ENCODE measurements at places on chromosomes 7 and 10. TPM values are rescaled to one million over a fixed set of nuclear protein-coding genes. Genes with fewer than 3 reads are reported as not detected.

GRCh38 chr7:16921151-16921550 lies 39.4 kb upstream of the AGR3 start:
- H3K27me3 ChIP-seq: no peaks in the 10 kb centered on the region
- no peak overlapping the region for H3K27ac ChIP-seq
- DNase-seq: no peak
- H3K36me3 ChIP-seq: no peaks in the 10 kb centered on the region

DNA sequence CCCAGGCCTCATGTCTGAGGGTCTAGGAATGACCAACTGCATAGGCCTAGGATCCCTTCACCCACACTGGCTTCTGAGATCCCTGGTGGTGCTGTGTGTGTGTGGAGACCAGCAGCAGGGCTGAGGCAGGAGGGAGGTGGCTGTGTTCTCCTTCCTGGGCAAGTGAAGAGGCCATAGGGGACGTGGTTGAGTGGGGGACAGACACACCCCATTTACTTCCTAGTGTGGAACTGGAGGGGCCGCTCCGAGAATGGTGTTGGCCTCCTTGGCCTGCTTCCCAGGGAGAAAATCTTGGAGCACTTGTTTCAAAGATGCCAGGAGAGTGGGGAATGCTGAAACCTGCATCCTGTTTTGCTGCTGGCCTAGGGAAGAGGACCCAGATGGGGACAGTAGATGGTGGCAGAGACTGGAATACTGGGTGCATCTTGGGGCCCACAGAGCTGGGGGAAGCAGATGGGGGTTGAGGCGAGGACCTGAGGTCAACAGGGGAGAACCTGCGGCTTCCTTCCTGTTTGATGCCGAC lies 19.1 kb downstream of the UBTD1 start:
- H3K27ac ChIP-seq: peak overlapping the region; percentile 86
- H3K36me3 ChIP-seq: no peaks in the 10 kb centered on the region
- H3K4me3 ChIP-seq: peak overlapping the region; percentile 32
- H3K27me3 ChIP-seq: no peaks in the 10 kb centered on the region
- peaks cover 34% of the 10 kb centered on the region for H3K4me1 ChIP-seq
- no peak for DNase-seq

DNA sequence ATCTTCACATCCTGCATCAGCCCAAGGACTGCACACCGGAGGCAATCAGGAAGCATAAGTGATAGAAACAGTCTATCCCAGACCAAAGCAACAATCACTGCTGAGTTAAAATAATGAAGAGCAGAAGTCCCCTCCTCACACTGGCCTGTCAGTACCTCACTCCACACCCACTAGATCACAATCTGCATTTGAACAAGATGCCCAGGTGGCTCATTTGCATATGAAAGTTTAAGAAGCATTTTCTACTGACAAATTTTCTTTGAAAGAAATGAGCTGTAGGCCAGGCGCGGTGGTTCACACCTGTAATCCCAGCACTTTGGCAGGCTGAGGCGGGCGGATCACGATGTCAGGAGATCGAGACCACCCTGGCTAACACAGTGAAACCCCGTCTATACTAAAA lies 77.4 kb downstream of the CUL2 start:
- no peaks in the 10 kb centered on the region for H3K4me1 ChIP-seq
- no peaks in the 10 kb centered on the region for H3K27me3 ChIP-seq
- peaks cover 13% of the 10 kb centered on the region for H3K36me3 ChIP-seq
- no peak for DNase-seq
- H3K27ac ChIP-seq: no peak overlapping the region

The GRID2IP gene
- total RNA-seq: 0.12 TPM

The GPR158 gene
- total RNA-seq: 6.8 TPM

The SFTPA2 gene
- total RNA-seq: not detected

DNA sequence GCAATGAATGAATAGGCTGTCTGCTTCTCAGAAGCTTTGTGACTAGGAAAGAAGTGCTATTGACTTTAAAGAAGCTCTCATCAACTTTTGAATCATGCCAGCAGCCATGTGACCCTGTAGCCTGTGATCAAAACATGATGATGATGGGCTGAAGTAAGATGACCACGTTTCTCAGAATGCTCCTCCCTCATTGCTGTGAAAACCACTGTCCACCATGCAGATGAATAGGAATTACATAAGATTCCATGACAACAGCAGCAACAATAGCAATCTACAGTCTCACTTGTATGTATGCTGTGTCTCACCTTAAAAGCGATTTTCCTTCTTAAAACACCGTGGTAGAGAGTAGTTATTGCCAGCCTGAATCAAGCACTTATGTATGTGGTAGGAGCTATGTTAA lies 228.4 kb downstream of the TRIL start:
- H3K27me3 ChIP-seq: no peaks in the 10 kb centered on the region
- DNase-seq: no peak
- no peak overlapping the region for H3K27ac ChIP-seq
- H3K4me3 ChIP-seq: no peak overlapping the region
- peaks cover 4% of the 10 kb centered on the region for H3K4me1 ChIP-seq

DNA sequence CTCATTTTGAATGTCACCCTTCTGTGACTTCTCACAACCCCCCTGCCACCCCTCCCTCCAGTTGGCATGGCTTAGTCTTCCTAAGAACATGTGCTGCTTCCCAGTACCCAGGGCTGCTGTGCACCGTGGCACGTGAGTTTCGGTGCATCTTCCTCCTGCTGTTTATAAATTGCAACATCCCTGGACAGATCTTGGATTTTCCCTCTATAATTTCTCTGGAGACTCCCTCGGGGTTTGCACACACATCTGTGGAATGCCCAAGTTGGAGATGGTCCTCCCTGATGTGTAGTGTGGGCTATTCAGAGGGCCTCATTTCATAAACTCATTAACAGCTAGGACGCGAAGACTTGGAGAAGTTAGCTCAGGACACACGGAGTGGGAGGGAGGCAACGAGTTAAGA lies 52.9 kb downstream of the IKZF1 start:
- no peaks in the 10 kb centered on the region for H3K4me1 ChIP-seq
- H3K36me3 ChIP-seq: no peaks in the 10 kb centered on the region
- DNase-seq: no peak
- H3K4me3 ChIP-seq: no peak overlapping the region
- H3K27ac ChIP-seq: no peak overlapping the region
- peaks cover 15% of the 10 kb centered on the region for H3K27me3 ChIP-seq

GRCh38 chr7:32378988-32379387 lies 111.2 kb downstream of the LSM5 start:
- no peaks in the 10 kb centered on the region for H3K36me3 ChIP-seq
- no peak for DNase-seq
- H3K4me1 ChIP-seq: no peaks in the 10 kb centered on the region
- H3K27me3 ChIP-seq: peaks cover 5% of the 10 kb centered on the region

The IFIT1B gene
- not detected for total RNA-seq

The ZCWPW1 gene
- total RNA-seq: 1.1 TPM

GRCh38 chr10:123998197-123999141 lies 94.9 kb downstream of the CHST15 start:
- H3K36me3 ChIP-seq: no peaks in the 10 kb centered on the region
- no peak overlapping the region for H3K27ac ChIP-seq
- H3K4me1 ChIP-seq: peaks cover 4% of the 10 kb centered on the region
- DNase-seq: no peak
- H3K4me3 ChIP-seq: no peak overlapping the region
- no peaks in the 10 kb centered on the region for H3K27me3 ChIP-seq

GRCh38 chr7:101816595-101817470 lies 593 bp upstream of the CUX1 start:
- H3K27me3 ChIP-seq: no peaks in the 10 kb centered on the region
- H3K4me1 ChIP-seq: peaks cover 9% of the 10 kb centered on the region
- no peaks in the 10 kb centered on the region for H3K36me3 ChIP-seq
- peak overlapping the region; percentile 79 for H3K4me3 ChIP-seq

The PHYH gene
- total RNA-seq: 14.1 TPM

The ACTL6B gene
- total RNA-seq: not detected

The GDF10 gene
- not detected for total RNA-seq

The FZD1 gene
- total RNA-seq: 20.8 TPM

The GPR15LG gene
- total RNA-seq: not detected

DNA sequence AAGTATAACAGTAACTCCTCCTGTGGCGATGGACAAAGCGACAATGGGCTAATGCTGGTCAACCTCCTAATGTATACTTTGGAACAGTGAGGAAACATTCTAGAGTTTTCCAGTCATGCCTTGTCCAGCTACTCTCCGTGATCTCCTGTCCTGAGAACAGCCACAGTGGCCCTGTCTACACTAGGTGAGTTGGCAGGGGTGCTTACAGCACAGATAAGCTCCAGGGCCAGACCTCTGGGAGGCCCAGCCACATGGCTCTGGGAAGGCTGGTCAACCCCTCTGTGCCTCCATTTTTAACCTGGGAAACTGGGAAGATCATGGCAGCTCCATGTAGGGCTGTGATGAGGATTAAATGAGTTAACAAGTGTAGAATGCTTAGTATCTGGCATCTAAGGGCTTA lies 57.0 kb downstream of the CLEC2L start:
- DNase-seq: no peak
- no peak overlapping the region for H3K27ac ChIP-seq
- H3K27me3 ChIP-seq: no peaks in the 10 kb centered on the region

- peaks cover 25% of the 10 kb centered on the region for H3K4me1 ChIP-seq
- H3K4me3 ChIP-seq: no peak overlapping the region
- no peak for DNase-seq
- no peak overlapping the region for H3K27ac ChIP-seq
- H3K36me3 ChIP-seq: no peaks in the 10 kb centered on the region
- no peaks in the 10 kb centered on the region for H3K27me3 ChIP-seq
Observed at GRCh38 chr10:34523017-34523767, 291.9 kb downstream of the PARD3 start.

- no peaks in the 10 kb centered on the region for H3K4me1 ChIP-seq
- no peak overlapping the region for H3K4me3 ChIP-seq
- no peak for DNase-seq
- no peaks in the 10 kb centered on the region for H3K27me3 ChIP-seq
- no peaks in the 10 kb centered on the region for H3K36me3 ChIP-seq
Observed at GRCh38 chr10:124351481-124352220, 67.1 kb downstream of the OAT start.

The POLD2 gene
- 149 TPM for total RNA-seq

GRCh38 chr10:128128582-128128981 lies 2.4 kb upstream of the MKI67 start:
- no peaks in the 10 kb centered on the region for H3K4me1 ChIP-seq
- DNase-seq: no peak
- no peaks in the 10 kb centered on the region for H3K27me3 ChIP-seq
- H3K4me3 ChIP-seq: no peak overlapping the region

DNA sequence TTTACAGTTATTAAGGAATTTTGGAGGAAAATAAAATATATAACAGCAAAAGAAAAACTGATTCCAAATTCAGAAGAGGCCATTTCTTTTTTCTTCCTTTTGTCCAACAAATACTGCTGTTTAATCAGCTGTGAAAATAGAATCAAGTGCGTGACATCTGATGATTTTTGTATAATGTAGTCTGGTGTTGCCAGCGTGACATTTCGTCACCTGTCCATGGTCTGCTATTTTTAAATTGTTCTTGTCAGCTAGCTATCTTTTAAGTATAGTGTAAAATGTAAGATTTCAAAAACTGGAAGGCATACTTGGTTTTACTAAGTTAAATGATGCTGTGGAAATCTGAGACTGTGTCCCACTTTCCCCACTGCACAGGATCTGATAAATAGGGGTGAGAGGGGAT lies 105.9 kb downstream of the CPEB3 start:
- H3K36me3 ChIP-seq: no peaks in the 10 kb centered on the region
- no peak overlapping the region for H3K4me3 ChIP-seq
- no peaks in the 10 kb centered on the region for H3K27me3 ChIP-seq
- peak overlapping the region; percentile 47 for H3K27ac ChIP-seq
- DNase-seq: peak; percentile 20
